ENCODE measurements at places on chromosomes 6 and 20.

- no peak for DNase-seq
Observed at GRCh38 chr20:34998331-34998950, 42.8 kb downstream of the MYH7B start.

- DNase-seq = no peak
Observed at GRCh38 chr20:25160467-25160866, 35.0 kb upstream of the ENTPD6 start.

GRCh38 chr6:32087574-32088486 lies 21.3 kb downstream of the TNXB start:
- DNase-seq = peak; percentile 50

GRCh38 chr6:130229645-130230044 lies 6.9 kb upstream of the SAMD3 start:
- DNase-seq = no peak

DNA sequence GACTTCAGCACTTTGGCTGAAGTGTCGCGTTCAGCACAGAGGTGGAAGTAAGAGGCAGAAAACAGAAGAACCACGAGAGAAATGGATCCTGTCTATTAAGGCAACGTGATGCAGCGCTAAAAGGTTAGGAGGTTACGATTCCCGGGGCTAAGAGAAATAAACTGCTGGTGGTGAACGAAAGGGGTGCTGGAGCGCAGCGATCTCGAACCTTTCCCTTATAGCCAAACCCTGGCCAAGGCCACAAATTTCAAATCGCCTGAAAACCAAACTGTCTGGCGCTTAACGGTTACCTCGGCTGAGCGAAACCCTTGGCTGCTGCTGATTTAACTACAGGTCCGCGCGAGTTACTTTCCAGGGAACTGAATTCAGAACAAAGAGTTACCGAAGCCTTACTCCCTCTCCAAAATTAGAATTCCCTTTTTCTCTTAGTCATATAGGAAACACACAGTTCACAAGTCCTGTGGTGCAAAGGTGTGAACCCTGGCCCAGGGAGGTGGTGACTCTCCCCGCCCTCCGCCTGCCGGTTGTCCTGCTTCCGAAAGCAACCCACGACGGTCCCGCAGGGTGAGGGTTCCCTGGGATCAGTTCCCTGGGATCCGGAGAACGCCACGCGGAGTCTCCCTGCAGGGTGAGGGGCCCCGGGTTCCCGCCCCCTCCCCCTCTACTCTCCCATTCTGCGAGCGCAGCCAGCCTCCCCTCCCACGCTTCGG lies 1.3 kb upstream of the SLC35D3 start:
- DNase-seq = no peak

GRCh38 chr6:4008324-4009047 lies 70.5 kb downstream of the FAM217A start:
- no peak for DNase-seq

GRCh38 chr6:80550748-80551147 lies 444.3 kb downstream of the BCKDHB start:
- DNase-seq = no peak

GRCh38 chr6:108677357-108677756 lies 116.6 kb downstream of the FOXO3 start:
- DNase-seq = no peak

GRCh38 chr6:109349419-109349987 lies 32.8 kb downstream of the CD164 start:
- DNase-seq = no peak

- DNase-seq = no peak
Observed at GRCh38 chr20:41147767-41148191, 10.4 kb downstream of the PLCG1 start.

DNA sequence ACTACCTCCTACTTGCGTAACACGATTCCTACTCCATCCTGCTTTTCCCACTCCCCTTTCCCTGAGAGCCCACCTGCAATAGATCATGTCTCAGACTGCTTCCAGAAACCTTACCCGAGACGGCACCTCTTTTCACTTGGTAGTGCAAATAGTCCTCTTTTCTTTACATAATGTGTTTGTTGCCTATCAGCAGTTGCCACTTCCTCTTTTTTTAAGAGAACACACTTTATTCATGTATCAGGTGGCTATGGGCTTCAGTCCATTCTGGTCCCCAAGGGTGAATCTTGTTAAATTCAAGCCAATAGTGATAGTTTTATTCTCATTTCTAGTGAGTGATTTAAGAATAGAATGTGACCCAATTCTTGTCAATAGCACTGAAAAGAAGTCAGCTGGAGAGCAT lies 57.7 kb upstream of the FERMT1 start:
- no peak for DNase-seq

GRCh38 chr6:116328528-116328903 lies 42.2 kb upstream of the DSE start:
- DNase-seq = no peak

GRCh38 chr6:36065916-36066315 lies 38.3 kb downstream of the MAPK14 start:
- DNase-seq = no peak

GRCh38 chr6:31272436-31272835 lies 544 bp upstream of the HLA-C start:
- DNase-seq = no peak

- DNase-seq = no peak
Observed at GRCh38 chr6:157181649-157182048, 141.7 kb downstream of the TMEM242 start.

DNA sequence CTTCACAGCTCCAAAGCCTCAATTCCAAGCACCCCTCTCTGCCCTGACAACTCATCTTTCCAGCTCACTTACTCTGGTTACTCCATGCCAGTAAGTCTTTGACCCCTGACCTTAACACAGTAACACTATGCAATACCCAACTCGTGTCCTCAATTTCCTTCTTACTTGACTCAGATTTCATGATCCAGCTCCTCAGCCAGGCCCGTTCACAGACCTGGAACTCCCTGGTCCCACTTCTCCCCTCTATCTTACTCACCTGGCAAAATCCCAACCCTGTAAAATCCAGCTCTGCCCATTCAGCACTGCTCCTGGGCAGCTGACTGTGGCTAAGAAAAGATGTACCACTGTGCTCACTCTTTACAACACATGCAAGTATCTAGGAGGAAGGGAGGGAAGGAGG lies 7.9 kb downstream of the GNL1 start:
- DNase-seq = no peak

- no peak for DNase-seq
Observed at GRCh38 chr6:151001387-151002056, 136.0 kb downstream of the MTHFD1L start.

- no peak for DNase-seq
Observed at GRCh38 chr6:150560884-150561219, 38.8 kb upstream of the PLEKHG1 start.

DNA sequence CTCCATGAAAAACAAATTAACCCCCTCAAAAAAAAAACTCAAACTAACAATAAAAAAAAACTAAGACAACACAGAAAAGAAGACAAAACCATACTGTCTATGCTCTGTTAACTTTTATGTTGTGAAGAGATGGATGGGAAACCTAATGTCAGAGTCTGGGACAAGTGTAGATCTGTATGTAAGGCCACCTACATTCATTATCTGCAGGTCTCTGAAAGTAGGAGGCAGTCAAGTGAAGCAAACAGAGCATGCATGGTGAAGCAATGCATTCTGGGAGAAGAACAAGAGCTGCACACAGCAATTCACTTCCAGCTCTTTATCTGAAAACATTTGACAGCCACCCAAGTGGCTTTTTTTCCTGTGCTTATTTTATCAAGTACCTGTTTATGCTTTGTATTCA lies 452.0 kb downstream of the EPHA7 start:
- DNase-seq = no peak

DNA sequence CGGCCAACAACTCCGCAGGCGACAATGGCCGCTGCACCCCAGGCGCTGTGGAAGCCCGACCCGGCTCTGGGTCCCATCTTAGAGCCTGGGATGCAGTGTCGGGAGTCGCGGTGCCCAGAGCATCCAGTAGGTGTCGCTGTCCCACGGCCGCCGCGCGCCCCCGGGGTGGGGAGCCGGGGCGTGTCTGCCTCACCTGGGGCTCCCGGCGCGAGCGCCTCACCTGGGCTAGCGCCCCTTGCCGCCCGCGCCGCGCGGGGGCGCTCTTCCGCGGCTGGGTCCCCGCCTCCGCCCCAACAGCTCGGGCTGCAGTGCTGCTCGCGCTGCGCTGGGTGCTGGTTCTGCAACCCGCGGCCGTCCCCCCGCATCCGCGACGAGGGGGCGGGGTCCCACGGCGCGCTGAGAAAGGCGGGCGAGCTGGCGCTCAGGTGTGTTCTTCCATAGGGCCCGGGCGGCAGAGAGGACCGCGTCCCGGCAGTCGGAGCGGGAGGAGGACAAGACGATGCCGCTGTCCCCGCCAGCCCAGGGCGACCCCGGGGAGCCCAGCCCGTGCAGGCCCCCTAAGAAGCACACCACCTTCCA lies at the start of gene CRYBG1:
CRYBG1 (plus strand) TSS at position 308 of the 579 bp plus-strand sequence; CDS start at position 500, 192 bp downstream.
- DNase-seq = peak; percentile 70

DNA sequence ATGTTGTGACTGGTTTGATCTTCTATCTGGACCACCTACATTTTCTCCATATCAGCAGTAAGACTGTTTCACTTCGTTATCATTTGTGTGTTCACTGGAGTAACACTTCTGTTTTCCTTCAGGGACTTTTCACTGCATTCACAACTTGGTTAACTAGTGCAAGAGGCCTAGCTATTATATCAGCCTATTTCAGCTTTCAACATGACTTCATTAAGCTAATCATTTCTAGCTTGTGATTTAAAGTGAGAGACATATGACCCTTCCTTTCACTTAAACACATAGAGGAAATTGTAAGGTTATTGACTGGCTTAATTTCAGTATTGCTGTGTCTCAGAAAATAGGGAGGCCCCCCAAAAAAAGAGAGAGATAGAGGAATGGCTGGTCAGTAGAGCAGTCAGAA lies 622.8 kb upstream of the NRSN1 start:
- no peak for DNase-seq

DNA sequence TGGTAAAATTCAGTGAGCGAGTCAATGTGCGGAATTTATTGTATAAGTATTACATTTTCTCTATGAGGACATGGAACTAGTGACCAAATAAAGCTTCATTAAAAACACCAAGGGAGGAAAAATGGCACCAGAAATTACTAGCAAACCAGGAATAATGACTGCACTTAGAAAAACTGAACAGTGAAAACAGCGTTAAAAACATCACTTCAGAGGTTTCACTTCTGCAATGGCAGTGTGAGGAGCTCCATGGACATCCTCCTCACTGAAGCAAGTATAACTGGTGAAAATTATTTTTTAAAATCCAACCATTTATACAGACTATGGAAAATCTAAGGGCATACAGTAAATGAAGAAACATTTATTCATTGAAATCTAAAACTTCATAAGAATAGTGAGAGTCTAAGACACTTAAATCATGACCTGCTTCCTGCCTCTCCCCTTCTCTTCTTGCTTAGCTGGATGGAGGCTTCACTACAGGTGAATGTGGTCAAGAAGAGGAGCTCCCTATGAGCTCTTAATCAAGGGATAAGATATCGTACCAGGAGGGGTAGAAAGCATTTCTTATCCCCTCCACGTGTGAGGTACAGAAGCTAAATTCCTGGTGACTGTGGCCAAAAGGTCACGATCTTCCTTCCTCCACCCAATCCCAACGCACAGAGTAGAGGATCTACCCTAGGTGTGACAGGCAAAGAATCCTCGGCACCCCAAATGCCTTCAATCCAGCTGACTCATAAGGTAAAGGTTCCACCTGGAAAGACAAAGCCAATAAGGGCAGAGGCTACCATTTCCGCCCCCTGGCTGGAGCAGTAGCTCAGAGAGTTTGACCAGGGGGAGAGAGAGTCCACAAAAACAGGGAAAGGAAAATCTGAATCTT lies 12.3 kb upstream of the ASF1A start:
- DNase-seq = no peak

DNA sequence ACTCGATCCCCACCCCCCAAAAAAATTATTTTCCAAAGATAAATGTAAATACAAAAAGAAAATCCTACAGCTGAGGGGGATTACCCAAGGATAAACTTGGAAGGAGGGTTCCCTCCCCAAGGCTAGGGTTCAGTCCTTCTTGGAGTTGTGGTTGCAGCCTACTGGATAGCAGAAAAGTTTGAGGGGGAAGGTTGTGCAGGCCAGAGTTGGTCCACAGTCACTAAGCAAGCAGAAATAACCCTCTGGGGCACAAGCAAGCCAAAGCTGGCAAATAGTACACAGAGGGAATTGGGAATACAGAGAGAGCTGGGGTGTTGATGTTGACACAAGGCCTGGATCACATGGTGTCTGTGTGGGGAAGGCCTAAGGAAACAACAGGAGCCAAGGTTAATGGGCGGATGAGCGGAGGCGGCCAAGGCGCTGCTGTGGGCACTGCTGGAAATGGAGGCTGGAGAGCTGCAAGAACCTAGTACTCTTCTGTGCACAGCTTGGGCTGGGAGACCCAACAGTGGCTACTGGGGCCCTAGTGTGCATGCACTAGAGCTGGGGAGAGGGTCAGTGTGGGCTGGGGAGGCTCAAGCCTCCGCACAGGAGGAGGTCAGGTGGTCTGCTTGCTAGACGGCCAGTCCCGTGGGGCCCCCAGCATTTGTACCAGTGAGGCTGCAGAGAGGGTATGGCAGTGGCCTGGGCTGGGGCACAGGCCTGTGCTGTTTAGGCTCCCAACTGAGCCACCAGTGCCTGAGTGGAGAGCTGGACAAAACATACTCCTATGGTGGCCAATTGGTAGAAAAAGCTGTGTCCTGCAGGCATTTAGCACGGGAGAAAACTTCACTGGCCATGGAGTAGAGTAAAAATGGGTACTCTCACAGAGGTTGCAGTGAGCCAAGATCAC lies 5.5 kb upstream of the SNRPB start:
- DNase-seq = no peak

- DNase-seq = peak; percentile 100
Observed at GRCh38 chr20:38926142-38926933, at the start of gene FAM83D. Gene FAM83D (plus strand): TSS chr20:38926417. CDS start chr20:38926443, 26 bp downstream.

DNA sequence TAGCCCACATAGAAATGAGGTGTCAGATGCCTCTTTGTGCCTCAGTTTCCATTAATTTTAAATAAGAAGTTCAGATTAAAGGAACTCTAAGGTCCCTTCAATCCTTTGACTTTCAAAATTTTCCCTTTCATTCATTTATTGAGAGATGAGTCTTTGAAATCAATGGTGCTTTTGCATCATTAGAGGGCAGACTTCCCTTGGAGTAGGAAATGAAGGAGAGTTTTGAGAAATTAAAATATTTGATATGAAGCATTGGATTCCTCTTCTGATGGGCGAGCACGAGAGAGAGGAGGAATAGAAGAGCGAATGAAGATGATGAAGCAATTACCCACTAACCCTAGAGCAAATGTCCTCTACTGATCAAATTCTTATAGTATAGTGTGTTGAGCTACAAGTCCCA lies 105.7 kb downstream of the EDN1 start:
- DNase-seq = no peak

DNA sequence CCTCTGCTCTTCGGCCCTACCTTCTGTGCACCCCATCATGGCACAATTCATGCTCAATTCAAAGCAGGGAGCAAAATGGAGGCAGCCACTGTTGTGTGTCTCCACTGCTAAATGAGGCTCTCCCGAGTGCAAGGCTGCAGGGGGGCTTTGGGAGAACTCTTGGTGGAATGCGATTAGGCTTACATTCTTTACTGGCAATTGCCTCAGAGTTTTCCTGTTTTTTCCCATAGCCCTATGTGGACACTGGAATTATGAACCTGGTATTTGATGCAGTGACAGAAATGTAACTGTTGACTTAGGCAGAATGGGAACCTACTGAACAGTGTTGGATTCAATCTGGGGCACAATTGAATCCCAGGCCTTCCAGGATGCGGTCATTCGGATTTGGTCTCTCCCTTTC lies 187.9 kb upstream of the GMDS start:
- DNase-seq = no peak
